Fibroblast of villous mesenchyme (primary cell): ENCODE measurements at places on chromosomes 16 and 17. TPM values are rescaled to one million over a fixed set of nuclear protein-coding genes. Genes with fewer than 3 reads are reported as not detected.
A peak's percentile ranks its signal among the peaks of the same experiment; 100 is the strongest.

Gene RUSF1
- total RNA-seq, result 52.2 and 56.7 TPM in 2 replicates

Gene TNS4
- not detected in 2 replicates for total RNA-seq

Gene OR4D1
- under 0.01 TPM in 1 of 2 replicates, not detected in the other for total RNA-seq

Gene CD300LB
- not detected in 2 replicates for total RNA-seq

Gene DNAAF8
- 1.3 and 1.7 TPM in 2 replicates for total RNA-seq

Gene BAHCC1
- total RNA-seq, result 6.5 and 8.4 TPM in 2 replicates

Gene NACA2
- not detected in 2 replicates for total RNA-seq

Gene OTOP2
- total RNA-seq, result not detected in 2 replicates

Gene ODAD4
- total RNA-seq, result 0.43 and 0.64 TPM in 2 replicates

GRCh38 chr16:56478281-56479049 is 27.1 kb downstream of the OGFOD1 start:
- peak; percentile 42 for DNase-seq

GRCh38 chr17:8162997-8163977 is 539 bp upstream of the VAMP2 start:
- no peak for DNase-seq

- DNase-seq, result no peak
Measured at GRCh38 chr17:27550974-27551505, 79.9 kb upstream of the LGALS9 start.

GRCh38 chr17:69358688-69359596 is 32.0 kb upstream of the ABCA5 start:
- no peak for DNase-seq

DNA sequence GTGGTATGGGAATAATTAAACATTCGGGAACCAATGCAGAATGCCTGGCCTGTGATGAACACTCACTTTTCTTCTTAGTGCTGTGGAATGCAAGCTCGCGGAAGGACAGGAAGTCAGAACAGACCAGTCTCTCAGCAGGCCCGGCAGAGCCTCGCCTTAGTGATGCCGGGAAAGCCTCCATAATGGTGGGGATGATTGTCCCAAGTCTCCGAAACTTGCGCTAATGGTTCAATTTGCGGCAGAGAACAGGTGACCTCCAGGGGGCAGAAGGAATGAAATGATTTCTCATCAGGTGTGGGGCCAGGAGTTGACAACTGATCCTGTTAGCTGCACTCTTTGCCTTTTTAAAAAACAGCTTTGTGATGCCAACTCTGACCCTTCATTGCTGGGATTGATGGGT is 170.6 kb downstream of the GSG1L start:
- DNase-seq, result no peak

- DNase-seq, result no peak
Measured at GRCh38 chr16:27237219-27238015, 31.2 kb downstream of the NSMCE1 start.

DNA sequence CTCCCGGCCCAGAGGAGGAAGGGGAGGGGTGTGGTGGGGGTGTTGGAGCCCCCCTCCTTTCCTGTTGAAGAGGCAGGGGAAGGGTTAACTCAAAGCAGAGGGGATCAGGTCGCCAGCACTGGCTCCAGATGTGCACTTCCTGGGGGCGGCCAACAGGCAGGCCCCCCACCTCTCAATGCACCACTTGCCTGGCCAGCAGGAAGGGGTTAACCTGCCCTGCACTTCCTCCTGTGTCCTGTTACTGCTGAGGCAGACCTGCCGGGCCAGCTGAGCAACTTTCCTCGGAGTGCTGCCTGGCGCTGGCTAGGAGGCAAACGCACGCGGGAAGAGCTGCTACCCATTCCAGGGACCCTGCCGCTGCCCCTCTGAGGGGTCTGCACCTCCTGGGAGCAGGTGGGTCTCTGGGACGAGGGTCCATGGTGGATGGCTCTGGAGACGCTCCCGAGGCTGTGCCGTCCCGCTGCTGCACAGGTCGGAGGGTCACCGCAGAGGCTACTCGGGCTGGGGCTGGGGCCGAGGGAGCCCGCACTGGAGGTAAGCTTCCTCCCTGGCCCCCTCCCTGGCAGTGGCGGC is at the start of gene EPN3:
Gene EPN3 (plus strand): TSS at position 284 of the 573 bp plus-strand sequence. CDS start 3,822 bp downstream, outside the sequence.
- no peak for DNase-seq

GRCh38 chr17:7882068-7882467 is 6.5 kb upstream of the CHD3 start:
- no peak for DNase-seq

DNA sequence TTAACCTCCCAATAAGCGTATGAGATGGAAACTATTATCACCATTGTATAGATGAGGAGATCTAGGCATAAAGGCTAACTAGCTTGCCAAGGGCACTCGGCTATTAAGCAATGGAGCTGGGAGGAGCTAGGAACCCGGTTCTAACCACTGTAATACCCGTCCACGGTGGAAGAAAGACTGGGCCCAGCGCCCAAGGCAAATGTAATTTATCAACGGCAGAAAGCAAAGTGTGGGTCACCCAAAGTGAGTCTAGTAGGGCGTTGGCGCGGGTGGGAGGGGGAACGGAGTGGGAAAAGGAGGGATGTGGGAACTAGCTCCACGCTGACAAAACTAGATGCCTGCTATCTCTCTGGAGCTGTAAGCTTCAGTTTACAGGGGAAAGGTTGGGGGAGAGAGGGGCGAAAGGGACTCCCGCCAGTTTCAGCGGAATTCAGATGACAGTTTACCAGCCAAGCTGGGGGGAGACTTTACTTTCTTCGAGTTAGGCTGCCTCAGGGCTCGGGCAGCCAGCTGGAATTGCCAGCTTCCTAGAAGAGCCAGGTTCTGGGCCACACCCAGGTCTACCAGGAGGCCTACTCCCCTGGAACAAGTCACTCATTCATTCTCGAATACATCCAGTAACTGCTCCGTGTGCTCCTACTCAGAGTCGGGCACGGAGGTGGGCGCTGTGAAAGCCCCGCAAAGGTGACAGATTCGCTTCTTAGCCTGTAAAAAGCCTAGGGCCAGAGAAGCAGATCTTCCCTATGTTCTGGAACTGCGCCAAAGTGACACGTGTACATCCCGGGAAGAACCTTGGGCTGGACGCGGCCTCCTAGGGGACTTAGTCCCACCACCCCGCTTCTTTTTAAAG is 837 bp downstream of the LRRC59 start:
- DNase-seq, result peak; percentile 71

- no peak for DNase-seq
Measured at GRCh38 chr16:56691885-56692284, 9.6 kb downstream of the MT1X start.

- no peak for DNase-seq
Measured at GRCh38 chr17:46972346-46972745, 6.7 kb downstream of the RPRML start.

- DNase-seq, result no peak
Measured at GRCh38 chr17:9098242-9098825, 77.0 kb downstream of the NTN1 start.

- peak; percentile 52 for DNase-seq
Measured at GRCh38 chr16:80369138-80369958, 171.4 kb upstream of the DYNLRB2 start.

DNA sequence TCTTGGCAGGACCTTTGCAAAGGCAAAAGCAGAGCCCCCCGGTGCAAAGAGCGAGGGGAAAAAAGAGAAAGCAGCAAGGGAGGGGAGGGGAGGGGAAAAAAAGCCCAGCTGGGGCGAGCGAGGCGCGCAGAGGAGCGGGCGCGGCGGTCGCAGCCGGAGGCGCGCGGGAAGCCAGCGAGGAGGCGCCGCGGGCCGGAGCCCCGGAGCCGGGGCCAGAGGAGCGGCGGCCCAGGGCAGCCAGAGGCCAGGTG is 129 bp downstream of the IRX5 start:
- DNase-seq, result no peak

DNA sequence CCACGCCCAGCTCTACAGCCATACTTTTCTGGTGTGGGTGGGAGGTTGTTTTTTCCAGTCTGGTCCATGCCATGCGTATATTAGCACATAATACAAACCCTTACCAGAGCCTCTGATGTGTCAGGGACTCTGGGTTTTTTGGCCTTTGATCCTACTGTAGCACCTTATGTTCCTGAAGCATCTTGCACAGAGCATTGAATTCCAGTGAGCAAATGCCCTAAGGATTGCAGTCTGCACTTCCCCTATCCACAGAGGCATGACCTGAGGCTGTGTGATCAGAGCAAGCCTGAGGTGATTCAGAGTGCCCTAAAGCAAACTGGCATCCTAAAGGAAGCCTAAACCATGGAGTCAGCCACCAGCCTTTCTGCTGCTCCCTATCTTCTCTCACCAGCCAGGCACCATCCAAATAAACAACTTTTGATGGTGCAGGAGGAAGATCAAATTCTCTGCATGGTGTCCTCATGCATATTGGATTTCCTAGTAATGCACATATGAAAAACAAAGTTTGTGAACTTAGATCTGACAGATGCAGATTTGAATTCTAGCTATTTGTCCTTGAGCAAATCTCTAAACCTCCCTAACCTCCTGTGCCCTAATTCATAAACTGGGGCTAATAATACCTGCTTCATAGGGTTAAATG is 41.2 kb upstream of the HAS3 start:
- no peak for DNase-seq
